ENCODE measurements at places on chromosomes 4 and X.

- no peak for DNase-seq
Measured at GRCh38 chr4:52366621-52367020, 292.5 kb downstream of the USP46 start.

DNA sequence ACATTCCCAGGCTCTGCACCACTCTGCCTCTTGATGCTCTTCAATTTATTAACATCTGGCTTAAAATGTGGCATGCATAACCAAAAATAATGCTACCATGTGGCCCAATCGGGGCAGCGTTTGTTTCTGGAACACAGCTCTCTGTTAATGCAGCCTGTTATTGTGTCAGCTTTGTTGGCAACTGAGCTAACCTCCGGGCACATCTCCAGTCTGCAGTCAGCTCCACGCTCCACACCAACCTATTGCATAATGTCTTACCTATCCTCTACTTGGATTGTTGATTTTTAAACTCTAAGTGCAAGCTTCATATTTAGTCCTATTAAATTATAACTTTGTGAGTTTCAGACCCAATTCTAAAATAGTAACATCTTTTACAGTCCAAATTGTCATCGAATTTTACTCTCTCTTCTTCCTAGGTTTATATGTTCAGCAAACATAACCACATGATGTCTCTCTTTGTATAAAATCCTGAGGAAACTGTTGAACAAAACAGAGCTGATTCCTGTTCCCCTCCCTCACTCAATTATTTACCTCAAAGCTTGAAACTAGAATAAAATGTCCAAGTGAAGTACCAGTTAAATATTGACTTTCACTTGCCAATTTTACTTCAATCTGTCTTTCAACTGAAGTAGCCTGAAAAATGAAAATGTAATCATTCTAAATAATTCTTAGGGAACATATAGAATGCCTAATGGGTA, 92.2 kb upstream of the RAPGEF2 start:
- DNase-seq = no peak

- no peak for DNase-seq
Measured at GRCh38 chr4:3530663-3531254, 1.5 kb downstream of the LRPAP1 start.

- peak; percentile 68 for DNase-seq
Measured at GRCh38 chr4:66927937-66928336, 617.4 kb downstream of the CENPC start.

Data from SHP77 treated with DMSO at 0.1 percent for 48 hours (cell line).